Activated naive CD4-positive, alpha-beta T cell treated with anti-CD3 and anti-CD28 coated beads, Interleukin-2, amount 50 U/mL, for 16 hours (primary cell): ENCODE measurements at places on chromosomes 5 and 9.
A peak's percentile ranks its signal among the peaks of the same experiment; 100 is the strongest.

GRCh38 chr9:89951675-89952074, 346.9 kb downstream of the GADD45G start:
- no peak for DNase-seq

- DNase-seq, result no peak
Measured at GRCh38 chr9:70043285-70043684, 363 bp upstream of the MAMDC2 start.

DNA sequence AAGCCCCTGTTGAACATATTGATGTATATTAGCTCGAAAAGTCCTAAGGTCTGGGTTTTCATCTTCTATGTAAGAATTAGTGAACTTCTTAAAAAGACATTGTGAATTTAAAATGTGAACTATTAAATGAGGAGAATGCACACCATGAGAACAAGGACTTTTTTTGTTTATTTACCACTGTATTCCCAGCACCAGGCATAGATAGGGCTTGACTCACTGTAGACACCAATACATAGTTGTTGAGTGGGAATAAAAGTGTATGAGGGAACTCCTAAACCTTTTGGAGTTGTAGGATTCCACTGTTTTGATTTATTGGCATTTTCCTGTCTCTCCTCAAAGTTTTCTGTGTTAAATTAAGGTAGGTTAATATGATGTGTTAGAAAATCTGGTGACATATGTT, 40.3 kb downstream of the NNT start:
- DNase-seq, result no peak

DNA sequence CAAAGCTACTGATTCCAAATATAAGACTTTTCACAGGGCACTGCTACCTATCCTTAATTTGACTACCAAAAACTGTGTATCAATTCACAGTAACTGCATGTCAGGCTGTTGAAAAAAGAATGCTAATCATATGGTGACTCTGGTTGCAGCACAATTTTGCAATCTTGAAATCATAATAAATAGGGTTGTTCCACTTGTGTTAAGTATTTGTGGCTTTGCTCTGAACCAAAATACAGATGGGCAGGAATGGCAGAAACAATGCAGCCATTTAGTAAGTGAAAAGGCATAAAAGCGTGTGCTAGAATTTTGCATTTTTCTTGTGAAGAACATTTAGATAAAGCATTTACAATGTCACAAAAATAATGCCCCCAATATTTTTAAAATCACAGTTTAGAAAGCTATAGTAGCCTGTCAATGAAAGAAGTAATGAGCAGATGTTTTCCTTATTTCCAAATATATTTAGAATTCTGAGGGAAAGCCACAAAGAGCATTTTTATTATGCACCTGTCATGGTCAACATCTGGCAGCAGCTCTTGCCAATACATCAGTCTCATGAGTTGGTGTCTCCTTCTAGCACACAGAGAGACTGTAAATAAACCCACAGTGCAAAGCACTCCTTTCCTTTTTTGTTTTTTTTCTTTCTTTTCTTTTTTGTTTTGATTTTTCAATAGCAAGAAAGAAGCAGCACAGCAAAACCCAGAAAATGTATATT, 54.8 kb upstream of the PAM start:
- no peak for DNase-seq

DNA sequence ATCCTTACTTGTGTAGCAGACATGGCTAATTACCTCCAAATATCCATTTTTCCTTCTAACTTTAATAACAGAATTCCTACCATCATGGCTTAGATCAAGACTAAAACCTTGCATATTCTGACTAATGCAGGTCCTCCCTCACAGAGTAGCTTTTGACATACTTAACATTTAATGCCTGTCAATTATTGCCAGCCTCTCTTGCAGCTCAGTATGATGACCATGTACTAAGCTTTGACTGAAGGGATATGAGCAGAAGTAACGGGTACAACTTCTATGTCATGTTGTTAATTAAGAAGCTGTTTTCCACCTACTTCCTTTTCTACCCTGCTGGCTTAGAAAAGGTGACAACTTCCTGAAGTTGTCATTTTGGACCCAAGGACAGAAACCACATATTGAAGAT, 533.4 kb downstream of the PSAT1 start:
- no peak for DNase-seq

DNA sequence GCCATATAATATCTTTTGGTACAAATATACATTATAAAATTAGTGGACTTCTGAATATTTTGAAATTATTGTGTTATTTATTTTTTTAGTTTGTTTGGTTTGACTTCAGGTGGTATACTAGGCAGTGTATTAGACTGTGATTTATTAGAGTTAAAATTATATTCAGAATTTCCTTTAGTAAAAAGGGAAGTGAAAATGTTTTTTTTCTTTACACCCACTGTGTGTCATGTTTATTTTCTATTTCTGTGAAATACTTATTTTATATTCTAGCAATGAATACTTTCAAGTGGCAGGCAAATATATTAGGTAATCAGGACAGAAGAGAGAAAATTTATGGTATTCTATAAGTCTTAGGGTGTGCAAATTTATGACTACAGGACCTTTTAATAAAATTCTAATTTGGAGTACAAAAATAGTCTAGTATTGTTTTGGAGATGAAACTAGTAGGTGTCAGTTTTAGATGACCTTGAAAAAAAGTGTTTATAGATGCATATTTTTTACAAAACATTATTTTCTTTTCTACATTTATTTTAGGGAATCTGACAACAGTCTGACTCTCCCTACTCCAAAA, 8.8 kb downstream of the CSNK1G3 start:
- no peak for DNase-seq

GRCh38 chr5:123441408-123441807, 18.2 kb upstream of the CEP120 start:
- DNase-seq, result peak; percentile 35

GRCh38 chr5:96242571-96242970, 190.5 kb downstream of the PCSK1 start:
- DNase-seq, result no peak

- no peak for DNase-seq
Measured at GRCh38 chr9:133791735-133792649, 53.8 kb upstream of the SARDH start.

- DNase-seq, result peak; percentile 22
Measured at GRCh38 chr5:178069909-178070308, 43.4 kb upstream of the N4BP3 start.

DNA sequence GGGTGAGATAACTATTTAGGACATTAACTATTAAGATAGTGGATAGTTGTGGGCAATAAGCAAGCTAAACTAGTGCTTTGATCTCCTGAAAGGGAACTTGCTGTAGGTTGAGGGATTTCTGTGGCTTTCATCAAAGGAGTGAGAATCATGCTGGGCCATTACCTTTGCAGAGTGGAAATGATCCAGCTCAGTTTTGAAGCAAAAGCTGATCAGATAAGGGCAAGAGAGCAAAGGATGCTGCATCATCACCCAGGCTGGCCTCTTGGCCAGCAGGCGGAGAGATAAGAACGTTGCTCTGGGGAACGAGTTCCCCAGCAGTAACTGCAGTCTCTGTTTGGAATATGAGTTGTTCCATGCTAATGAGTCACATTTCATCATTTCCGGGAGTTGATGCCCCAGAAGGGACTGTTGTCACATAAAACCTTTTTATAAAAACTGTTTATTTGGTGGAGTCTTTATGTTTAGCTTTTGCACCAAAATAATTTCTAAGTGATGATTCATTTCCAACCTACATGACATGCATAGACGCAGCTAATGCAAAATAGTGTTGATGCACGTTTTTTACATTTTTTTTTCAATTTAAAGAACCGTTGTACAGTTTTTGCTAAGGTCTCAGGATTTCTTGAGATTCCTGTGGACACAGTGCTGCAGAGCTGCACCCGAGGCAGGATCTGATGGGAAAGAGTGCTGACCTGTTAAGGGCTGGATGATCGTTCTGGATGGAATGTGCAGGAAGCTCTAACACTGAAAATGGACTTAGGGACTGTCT, 99.3 kb downstream of the ACTBL2 start:
- no peak for DNase-seq

DNA sequence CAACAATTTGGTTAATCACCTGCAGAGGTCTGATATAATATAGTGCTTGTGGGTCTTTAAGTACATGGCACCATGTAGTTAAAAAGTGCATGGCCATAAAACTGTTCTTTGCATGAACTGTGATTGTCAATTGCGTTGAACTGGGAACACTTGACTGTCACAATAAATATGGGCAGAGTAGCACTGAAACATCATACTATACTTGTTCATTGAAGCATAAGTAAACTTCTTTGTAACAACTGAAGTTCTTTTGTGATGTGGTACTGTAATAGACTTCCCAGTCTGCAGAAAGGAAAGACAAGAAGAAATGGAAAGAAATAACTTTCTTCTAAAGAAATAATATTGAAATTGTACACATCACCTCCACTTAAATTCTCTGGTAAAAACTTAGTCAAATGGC, 9.8 kb upstream of the NTRK2 start:
- DNase-seq, result no peak

DNA sequence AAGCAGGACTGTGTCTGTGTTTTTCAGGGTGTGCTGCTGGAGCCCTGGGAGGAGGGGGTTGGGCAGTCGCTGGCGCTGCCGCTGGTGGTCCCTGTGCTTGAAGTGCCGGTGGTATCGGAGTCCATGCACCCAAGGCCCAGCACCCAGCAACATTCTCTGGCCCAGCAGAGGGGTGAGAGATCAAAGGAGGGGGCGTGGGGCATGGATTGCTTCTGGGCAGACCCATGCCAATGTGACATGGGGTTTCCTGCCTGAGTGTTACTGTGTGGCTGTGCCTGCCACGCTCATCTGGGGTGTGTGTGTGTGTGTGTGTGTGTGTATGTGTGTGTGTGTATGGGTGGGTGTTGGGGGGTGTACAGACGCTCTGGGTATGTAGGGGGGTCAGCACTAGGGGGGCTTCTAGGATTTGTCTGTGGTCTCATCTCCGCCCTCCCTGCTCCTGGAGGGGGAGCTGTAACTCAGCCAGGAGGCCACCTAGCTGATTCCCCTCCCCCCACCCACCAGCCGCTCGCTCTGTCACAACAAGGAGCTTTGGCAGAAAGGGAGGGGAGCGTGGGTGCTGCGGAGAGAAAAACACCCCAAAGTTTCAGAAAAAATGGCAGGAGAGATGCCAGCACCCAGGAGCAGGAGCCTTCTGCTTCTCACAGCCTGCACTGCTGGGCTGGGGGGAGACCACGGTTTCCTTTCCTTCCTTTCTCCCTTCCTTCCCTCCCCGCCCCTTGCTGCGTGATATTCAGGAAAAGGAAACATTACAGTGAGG, 35.9 kb upstream of the HSPA9 start:
- DNase-seq, result peak; percentile 14

DNA sequence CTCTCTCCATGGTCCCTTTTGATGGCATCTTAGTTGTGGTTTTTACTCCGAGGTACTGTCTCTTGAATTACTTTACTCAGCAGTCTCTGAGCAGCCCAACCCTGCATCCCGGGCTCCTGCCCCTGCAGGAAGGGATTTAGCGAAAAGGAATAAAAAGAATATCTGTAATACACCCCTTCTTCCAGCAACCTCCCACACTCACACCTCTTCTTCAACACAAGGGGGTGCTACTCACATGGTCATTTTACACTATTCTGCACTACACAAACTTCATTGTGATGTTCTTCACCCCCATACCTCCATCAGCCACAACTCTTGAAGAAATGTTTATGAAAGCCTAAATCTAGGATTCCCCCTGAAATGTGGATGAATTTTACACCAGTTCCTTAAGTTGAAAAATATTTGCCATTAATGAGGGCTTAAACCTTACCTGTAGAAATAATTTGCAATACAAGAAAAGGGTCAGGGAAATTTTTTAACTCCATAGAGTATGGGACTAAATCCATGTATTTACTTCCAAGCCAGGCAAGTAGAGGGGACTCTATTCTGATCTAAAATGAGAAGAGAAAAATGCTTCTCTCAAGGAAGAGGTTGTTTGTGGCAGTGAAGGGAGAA, 26.0 kb downstream of the TPD52L3 start:
- peak; percentile 12 for DNase-seq

- no peak for DNase-seq
Measured at GRCh38 chr5:149793256-149793550, 63.1 kb downstream of the PPARGC1B start.

GRCh38 chr5:33379757-33380156, 61.0 kb upstream of the TARS1 start:
- DNase-seq, result no peak

- no peak for DNase-seq
Measured at GRCh38 chr5:173557123-173557903, 59.1 kb downstream of the BOD1 start.

- DNase-seq, result no peak
Measured at GRCh38 chr5:31587546-31587945, 51.4 kb upstream of the PDZD2 start.

- DNase-seq, result no peak
Measured at GRCh38 chr9:100100146-100100667, 1.2 kb downstream of the INVS start.

- no peak for DNase-seq
Measured at GRCh38 chr9:99274495-99274894, 52.4 kb downstream of the SEC61B start.

DNA sequence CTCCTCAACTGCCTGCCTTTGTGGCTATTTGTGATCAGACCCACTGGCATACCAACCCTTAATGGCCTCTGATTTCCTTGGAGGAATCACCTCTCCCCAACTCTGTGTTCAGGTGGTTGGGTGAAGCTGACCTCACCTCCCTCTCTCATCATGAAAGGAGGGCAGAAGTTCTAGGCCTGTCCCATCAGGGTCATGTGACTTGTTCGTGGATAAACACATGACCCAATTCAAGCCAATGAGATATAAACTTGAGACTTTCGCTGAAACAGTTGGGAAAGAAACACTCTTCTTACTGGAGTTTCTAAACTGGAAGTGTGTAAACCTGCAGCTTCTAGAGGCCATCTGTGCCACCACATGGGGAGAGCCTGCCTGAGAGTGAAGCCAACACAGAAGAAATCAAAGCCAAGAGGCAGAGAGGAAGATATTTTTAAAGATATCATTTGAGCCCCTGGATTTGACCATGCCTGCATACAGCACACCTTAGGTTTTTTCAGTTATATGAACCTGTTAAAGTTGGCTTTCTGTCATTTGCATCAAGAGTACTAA, 5.8 kb downstream of the GABBR2 start:
- DNase-seq, result no peak

- DNase-seq, result no peak
Measured at GRCh38 chr5:103375863-103376591, 117.5 kb downstream of the MACIR start.

DNA sequence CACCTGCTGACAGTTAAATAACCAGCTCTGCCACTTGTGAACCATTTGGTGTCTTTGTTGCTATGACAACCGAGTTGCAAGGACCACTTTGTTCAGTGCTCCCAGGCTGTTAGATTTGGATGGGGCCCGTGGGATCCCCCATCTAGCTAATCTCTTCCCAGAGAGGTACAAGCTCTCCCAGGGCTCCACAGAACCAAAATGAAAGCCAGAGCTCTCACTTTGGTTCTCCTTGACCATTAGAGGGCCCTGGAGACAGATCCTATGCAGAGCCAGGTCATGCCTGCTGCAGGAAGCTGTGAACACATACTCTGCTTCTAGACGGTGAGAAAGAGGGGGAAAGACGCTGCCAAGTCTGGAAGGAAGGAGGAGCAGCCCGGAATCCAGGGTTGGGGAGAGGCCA, 224.6 kb downstream of the GABBR2 start:
- DNase-seq, result no peak

DNA sequence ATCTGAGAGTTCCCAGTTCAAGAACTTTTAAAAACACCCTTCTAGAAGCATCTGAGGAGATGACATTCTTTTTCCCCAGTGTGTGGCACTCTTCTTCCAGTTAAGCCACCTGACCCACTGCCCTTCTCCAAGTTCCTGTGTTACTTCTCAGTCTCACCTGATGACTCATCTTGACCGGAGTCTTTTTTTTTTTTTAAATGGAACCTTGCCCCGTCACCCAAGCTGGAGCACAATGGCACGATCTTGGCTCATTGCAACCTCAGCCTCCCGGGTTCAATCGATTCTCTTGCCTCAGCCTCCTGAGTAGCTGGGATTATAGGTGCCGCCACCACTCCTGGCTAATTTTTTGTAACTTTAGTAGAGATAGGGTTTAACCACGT, 224.1 kb upstream of the DAB2 start:
- no peak for DNase-seq
